GM04504 (cell line): ENCODE measurements at places on chromosomes 4 and X.

GRCh38 chr4:172073590-172073989, 260.4 kb downstream of the GALNTL6 start:
- no peak for DNase-seq

DNA sequence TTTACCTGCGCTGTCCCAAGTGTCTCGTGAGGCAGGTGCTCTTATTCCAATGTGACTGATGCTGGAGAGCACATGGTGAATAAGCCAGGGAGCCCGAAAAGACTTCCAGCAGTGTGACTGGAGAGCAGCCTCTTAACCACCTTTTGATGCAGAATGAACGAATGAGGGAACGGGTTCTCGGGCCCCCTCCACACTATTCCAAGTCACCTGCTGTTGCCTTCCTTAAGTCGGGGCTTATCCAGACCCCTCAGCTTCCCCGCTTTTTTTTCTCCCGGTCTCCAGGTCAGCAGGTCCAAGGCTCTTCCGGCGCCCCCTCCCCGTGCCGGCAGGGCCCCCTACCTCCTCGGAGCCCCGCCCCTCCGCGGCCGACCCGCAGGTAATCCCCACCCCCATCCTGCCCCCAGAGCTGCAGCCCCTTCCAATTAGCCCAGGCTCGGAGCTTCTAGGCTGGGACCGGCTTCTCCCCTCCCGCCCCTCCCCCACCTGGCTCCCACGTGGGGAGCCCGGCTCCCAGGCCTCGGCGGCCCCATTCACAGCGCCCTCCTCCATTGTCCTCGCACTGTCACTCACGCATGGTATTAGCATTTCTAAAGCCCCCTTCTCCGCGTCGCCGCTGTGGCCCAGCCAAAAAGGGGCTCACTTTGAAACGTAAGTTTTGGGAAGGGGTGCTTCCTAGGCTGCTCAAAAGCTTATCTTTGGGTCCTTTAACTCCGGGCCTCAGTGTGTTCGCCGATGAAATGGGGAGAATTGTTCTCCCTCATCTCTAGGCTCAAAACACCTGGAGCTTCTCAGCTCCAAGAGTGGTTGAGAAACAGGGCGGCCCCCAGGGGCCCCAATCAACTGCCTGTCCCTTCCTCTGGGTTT, 56.2 kb upstream of the PJA1 start:
- no peak for DNase-seq

DNA sequence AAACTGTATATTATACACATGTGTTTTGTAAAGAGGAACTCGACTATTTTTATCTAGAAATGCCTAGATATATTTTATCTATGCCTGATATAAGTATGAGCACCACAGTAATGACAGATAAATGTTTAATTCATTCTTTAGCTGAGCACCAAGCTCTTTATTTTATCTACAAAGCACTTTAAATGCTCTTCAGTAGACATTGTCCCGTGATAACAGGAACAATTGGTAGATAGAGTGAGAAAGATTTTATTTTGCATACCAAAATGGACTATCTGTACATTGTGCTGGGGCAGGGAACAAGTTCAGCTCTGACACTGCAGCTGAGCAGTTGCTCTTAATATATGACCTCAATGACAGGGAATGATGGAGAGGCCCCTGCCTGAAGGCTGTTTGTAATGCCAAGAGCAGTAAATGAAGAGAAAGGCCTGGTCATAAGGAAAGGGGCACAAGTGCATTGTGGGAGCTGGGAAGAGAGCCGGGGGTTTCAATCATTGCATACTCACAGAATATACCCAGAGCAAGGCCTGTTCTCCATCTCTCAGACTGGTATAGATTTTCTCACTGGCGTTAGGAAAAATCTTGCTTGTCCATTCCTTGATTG, 57.3 kb downstream of the SEPTIN11 start:
- no peak for DNase-seq

- DNase-seq, result no peak
Measured at GRCh38 chr4:122819708-122820449, 6.8 kb upstream of the FGF2 start.

DNA sequence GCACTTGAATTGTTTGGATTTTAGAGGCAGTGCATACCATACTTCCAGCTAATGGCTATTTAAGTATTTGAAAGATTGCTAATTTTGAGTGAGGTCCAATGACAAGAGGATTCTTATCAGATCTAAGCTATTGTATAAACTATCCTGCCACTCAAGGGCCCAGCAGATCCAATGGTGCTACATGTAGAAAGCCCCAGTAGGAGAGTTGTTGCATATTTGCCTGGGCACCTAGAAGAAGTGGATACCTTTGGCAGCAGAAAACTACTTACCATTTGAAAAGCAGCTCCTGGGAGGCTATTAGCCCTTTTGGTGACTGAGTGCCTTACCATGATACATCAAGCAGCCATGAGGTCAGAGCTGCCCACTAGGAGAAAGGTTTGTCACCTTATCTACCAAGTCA, 447.3 kb downstream of the C4orf33 start:
- no peak for DNase-seq

GRCh38 chr4:151418385-151418784, 9.4 kb downstream of the FHIP1A start:
- peak; percentile 63 for DNase-seq
